ENCODE measurements at places on chromosomes 1 and 21.

DNA sequence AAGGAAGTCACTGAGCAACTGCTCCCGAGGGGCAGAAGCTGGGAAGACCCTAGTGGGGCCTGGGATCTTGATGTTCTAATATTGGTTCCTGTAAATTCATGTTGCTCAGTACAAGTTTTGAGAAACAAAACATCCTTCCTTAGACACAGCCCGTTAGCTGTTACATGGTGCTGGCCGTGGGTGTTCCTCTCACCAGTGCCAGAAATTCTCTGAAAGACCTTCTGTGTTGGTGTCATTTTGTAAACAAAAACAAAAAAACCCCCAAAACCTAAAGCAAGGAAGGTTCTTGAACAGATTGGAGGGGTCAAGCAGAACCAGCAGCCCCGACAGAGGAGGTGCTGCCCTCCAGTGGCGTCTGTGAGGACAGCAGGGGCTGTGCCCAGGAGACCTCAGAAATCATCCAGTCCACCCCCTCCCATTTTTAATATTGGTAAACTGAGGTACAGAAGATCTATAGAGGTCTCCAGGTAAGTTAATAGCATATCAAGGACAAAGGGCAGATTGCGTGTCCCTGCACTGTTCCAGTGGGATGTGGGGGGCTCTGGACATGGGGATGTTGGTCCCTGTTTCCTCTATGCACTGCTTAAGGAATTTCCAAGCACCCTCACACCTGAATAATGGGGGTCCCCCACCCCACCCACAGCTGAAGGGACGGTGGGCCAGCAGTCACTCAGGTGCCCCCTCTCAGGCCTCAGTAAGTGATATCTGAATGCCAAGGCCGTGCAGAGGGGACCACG, 38.2 kb downstream of the SLC2A7 start:
- peak; percentile 29 for DNase-seq

DNA sequence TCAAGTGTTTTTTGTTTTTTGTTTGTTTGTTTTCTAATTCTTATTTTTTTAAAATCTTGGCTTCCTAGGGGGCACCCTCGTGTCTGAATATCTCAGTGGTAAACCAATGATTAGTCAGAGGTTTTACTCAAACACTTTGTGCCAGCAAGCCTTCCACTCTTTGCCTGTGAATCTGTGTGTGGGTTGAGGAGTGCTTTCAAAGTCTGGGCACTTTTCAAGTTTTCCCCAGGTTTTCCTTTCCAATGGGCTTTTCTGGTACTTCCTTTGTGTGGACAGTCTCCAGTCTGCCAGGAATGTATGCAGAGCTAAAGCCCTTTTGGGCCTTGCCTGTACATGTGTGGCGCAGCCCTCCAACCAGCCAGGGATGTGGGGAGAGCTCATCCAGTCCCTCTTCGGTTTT, 9.7 kb upstream of the PPIE start:
- DNase-seq, result no peak

DNA sequence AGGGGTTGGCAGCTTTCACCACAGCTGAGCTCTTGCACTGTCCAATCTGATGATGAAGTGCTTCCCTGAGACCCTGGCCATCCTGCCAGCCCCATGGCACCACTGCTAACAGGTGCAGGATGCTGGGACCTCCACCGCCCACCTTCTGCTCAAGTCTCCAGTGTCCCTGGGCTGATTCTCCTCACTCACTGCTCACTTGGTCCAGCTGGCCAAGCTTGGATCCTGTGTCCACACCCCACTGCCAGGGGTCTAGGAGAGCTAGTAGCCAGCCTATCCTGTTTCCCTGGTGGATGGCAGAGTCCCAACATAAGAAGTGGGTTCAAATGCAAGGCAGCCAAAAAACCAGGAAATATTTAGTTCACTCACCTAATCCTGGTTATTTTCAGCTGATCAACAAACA, 217.2 kb upstream of the IRF2BP2 start:
- no peak for DNase-seq

DNA sequence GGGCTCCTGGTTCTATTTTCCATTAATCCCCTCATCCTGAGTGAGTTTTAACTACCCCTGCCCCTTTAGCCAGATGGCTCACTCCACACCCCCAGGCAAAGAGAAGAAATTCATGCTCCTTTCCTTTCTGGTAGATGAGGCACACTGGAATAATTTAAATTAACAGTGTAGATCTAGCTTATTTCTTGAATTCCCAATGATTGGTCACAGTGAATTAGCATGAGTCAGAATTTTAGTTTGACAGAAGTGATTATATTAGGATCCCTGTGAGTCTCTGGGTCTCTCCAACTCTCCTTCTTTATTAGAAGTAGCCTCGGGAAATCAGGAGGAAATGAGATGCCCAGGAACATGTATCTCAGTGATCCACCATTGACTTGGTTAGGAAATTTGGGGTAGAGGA, 103.1 kb upstream of the KAZN start:
- DNase-seq, result no peak

DNA sequence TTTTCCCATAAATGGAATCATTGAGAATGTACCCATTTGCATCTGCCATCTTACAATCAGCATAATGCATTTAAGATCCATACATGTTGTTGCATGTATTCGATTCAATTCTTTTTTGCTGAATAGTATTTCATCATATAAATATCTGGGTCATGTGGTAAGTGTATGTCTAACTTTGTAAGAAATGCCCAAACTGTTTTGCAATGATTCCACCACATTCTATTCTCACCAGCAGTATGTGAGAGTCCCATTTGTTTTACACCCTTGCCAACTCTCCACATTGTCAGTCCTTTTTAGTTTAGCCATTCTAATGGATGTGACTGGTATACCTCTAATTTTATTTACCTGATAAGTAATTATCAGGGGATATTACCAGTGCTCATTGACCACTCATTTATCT, 115.8 kb upstream of the PBX1 start:
- DNase-seq, result no peak

DNA sequence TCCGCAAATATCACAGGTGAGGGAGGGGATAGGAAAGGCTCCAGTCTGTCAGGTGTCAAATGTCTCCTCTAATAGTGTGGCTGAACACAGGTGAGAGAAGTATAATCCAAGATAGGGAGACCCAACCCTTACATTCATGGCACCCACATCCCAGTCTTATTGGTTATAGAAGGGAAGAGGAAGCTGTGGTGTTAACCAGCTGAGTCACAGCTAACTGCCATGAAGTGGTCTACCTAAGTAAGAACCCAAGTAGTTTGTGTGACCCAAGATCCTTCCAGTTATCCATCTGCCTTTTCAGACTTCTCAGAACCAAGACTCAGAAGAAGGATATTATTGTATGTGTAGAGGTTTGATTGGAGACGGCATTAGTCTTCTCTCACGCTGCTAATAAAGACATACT, 37.1 kb downstream of the DDAH1 start:
- no peak for DNase-seq

DNA sequence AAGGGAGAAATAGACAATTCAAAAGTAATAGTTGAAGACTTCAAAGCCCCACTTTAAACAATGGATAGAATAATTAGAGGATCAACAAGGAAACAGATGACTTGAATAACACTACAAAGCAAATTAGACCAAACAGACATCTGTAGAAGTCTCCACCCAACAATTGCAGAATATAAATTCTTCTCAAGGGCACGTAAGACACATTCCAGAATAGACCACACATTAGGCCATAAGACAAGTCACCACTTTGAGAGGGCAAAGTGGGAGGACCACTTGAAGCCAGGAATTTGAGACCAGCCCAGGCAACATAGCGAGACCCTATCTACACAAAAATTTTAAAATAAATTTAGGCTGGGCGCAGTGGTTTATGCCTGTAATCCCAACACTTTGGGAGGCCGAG, 20.5 kb upstream of the RNF186 start:
- no peak for DNase-seq

GRCh38 chr1:17874231-17874630, 119.1 kb downstream of the ACTL8 start:
- DNase-seq, result no peak

DNA sequence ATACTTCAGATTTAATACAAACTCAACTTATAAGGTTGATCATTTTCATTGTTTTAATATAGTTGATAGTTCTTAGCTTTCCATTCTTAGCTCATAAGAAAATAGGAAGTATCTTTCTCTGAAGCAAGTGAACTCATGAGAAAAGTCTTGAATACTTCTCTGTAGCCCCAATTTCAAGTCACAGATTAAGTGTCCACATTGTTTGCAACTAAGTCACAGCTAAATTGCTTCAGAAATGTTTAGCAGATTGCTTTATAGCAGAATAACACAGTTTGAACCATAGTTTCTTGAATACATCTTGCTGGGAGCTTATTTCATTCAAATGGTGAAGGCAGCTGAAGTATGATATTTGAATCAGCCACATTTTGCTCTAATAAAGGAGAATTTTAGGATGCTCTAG, 10.6 kb upstream of the PKN2 start:
- DNase-seq, result no peak

- no peak for DNase-seq
Observed at GRCh38 chr1:22816067-22816775, 105.6 kb downstream of the EPHB2 start.

DNA sequence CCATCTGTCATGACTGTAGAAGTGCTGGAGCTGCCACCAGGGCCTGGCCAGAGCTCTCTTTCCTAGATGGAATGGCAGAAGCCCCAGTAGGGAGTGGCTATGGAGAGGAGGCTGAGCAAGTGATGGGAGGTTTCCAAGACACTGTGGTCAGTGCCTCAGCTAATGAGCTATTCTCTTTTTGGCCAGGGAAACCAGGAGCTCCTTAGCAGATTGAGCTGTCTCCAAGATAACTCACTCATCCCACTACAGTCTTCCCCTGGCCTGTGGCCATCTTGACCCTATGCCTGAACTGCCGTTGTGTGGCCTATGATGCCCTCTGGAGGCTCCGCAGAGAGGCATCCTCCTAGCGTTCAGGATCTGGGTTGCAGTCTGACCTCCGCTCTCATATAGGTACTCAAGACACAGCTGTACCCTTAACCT, 60.5 kb downstream of the ERI3 start:
- peak; percentile 67 for DNase-seq

GRCh38 chr21:44926331-44927101, 5.8 kb upstream of the ITGB2 start:
- no peak for DNase-seq

GRCh38 chr1:78385744-78386462, 104.9 kb upstream of the PTGFR start:
- DNase-seq, result no peak

DNA sequence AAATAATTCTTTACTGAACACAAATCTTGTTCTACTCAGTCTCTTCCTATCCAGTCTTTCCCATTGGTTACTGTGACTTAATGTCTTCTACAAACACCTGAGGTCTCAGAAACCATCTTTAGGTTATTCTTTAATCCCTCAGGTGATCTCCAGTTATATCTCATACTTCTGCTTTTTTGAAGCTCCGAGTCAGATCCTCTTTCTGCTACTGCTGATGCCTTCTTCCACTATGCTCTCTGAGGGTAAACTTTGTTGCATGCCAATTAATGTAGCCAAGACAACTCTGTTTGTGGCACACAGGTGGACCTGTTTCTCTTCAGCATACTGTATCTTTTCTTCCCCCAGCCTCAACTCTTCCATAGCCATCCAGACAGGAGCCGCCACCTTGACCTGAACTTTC, 3.1 kb upstream of the APCS start:
- DNase-seq, result no peak

- no peak for DNase-seq
Observed at GRCh38 chr1:106747791-106748190, 308.7 kb upstream of the PRMT6 start.

DNA sequence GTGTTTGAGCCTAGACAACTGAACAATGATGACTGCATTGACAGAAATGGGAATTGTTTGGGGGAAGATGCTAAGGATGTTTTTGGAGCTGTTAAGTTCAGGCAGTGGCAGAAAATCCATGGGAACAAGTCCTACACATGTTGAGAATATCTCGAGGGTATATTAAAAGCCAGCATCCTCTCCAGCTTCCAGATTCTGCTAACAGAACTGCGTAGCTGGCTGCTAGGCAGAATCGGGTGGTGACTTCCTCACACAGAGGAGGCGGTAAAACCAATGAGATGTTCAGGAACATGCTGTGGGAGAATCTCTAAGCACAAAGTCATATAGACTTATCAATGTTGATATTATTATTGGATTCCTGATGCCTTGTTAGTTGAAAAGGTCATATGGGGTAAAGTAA, 14.8 kb downstream of the FAM163A start:
- DNase-seq, result no peak

DNA sequence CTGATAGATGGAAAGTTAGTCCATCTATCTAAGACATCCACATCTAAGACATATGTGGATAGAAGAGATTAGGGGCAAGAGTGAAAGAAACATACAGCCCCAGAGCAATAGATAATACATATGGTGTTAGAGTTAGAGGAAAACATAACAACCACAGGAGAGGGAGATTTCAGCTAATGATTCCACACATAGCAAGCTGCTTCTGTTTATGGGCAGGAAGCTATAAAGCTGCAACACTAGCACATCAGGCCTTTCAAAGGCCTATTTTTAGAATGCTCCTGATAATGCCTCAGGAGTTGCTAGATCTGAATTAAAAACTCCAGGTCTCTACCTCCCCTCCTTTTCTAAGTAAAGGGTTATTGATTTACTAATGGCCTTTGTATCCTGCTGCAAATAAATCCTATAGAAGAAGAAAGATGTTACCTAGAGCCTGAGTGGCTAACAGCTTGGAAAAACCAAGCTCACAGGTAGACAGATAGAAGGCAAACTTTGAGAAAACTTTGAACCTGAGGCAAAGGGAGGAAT, 36.1 kb downstream of the BRINP2 start:
- no peak for DNase-seq

DNA sequence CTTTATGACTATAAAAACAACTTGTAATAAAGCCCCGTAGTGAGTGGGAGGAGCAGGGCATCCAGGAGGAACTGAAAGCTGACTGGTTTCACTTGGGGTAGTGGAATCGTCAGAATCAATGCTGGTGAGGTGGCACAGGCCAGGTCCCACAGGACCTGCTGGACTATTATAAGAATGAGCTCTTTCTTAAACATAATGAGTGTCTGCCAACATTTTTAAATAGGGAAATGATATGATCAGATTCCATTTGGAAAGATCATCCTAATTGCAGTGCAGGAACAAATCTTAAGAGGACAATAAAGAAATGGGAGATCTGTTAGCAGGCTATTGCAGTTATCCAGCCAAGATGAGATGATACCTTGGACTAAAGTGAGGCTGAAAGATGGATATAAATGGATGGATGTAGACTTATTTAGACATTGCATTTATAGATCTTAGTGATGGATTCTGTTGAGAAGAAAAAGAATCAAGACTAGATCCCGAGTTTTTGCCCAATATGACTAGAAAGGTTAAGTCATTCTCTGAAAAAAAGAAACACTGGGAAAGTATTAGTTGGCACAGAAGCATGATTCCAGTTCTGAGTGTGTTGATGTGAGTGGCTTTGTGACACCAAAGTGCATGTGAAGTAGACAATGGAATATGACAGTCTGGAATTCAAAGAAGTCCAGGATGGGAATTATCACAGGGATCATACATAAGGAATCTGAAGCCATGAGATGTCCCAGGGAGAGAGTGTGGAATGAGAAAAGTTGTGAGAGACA, 153.3 kb upstream of the SGIP1 start:
- no peak for DNase-seq

- DNase-seq, result peak; percentile 22
Observed at GRCh38 chr21:34073749-34074282, 438 bp downstream of the MRPS6 start.

All from NCI-H1092 treated with DMSO at 0.1 percent for 48 hours (cell line).